ENCODE measurements at places on chromosomes 13 and 19.

DNA sequence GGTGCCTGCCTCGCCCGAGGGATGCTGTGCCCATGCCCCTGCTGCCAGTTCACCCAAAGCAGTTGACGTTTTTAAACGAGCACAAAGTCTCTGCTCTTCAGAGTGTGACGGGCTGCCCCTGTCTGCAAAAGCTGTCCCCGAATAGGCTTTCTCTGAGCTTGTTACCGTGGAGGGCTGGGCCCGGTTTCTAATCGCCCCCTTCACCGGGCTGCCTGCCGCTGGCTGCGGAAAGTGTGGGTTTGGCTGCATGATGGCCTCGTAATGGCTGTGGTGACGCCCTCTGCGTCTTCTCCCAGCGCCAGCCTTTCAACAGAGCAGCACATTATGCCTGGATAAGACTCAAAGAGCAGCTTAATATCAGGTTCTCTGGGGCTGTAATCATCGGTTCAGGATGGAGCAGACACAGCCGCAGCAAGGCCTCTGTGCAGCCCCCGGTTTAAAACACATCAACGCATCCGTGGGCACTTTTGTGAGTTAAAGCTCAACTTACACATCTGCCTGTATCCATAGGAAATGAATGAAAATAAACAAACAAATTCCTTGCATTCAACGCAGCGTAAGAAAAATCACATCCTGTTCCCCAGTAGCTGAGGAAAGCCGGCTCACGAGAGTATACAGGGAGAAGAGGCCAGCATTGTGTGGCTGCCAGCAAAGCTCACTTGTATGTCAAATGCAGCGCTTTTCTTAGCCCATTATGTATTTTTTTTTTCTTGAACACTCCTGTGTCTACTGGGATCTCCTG, 166.4 kb upstream of the SOX1 start:
- DNase-seq: no peak

GRCh38 chr19:28960986-28961705, 251.8 kb downstream of the UQCRFS1 start:
- no peak for DNase-seq

DNA sequence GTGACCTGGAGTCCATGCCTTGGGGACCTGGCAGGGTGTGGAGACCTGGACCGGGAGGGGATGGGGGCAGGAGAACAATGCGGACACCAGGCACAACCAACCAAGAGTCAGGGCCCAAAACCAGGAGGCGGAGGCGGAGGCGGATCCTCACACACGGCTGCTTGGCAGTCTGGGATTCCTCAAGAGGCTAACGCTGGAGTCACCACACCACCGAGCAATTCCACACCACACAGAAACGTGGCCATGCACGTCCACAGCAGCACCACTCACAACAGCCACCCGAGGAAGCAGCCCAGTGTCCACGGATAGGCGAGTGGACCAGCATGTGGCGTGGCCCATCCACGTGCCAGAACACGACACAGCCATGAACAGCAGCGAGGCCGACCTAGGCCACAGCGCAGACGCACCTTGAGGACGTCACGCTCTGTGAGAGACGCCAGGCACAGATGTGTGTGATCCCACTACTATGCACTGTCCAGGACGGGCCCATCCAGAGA, 17.7 kb downstream of the SBNO2 start:
- DNase-seq: no peak

DNA sequence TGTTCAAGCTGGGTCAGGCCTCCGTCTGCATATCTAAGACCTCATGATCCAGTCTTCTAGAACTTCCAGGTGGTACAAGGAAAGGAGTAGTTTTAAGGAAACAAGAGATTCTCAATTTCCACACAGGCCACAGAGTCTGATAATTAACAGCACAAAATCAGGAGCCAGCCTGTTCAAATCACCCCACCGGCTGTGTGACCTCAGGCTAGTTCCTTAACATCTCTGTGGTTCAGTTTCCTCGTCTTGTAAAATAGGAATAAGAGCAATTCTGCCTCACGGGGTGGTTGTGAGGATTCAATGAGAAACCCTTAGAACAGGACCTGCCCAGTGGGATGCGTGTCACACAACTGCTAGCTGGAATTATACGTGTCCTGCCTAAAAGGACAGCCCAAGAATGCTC, 25.6 kb downstream of the FCGBP start:
- no peak for DNase-seq

DNA sequence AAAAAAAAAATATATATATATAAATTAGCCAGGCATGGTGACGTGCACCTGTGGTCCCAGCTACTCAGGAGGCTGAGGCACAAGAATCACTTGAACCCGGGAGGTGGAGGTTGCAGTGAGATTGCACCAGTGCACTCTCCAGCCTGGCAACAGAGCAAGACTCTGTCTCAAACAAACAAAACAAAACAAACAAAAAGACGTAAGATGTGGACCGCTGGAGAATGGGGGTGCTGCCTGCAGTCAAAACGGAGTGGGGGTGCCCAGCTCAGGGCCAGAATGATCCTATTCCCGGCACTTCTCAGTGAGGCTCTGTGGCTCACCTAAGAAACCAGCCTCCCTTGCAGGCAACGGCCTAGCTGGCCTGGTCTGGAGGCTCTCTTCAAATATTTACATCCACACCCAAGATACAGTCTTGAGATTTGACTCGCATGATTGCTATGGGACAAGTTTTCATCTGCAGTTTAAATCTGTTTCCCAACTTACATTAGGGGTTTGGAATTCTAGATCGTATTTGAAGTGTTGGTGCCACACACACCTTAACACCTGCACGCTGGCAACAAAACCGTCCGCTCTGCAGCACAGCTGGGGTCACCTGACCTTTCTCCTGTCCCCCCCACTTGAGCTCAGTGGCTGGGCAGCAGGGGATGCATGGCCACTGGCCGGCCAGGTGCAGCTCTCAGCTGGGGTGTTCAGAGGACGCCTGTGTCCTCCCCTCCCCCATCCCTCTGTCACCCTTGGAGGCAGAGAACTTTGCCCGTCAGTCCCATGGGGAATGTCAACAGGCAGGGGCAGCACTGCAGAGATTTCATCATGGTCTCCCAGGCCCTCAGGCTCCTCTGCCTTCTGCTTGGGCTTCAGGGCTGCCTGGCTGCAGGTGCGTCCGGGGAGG, at the start of gene F7:
Gene F7, plus strand, starts transcription at position 760 of the 889 bp plus-strand sequence. Its CDS starts 51 bp downstream, at position 811.
- DNase-seq: no peak

DNA sequence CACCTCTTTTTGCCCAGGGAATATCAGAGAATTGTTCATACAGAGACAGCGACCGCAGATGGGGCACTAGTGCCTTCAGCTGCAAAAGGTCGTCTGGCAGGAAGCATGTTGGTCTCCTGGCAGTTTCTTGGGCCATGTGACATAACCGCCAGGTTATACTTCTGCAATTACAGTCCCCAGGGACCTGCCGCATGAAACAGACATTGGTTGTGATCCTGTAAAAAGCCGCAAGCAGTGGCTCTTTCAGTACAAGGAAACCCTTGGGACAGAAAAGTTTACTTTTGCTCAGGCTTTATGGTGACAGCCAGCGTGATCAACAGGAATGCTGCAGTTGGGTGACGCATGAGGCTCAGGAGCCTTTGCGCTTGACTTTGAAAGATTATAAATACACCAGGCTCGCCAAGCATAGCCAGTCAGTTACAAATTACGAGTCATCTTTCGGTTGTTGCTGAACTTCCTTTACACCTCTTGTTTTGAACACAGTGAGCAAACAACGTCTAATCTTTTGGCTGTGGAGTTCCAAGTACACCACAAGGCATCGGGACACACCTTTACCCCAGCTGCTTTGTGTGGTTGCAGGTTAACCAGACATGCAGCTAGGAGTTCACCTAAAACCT, 50.5 kb upstream of the UBE2L5 start:
- DNase-seq: no peak

GRCh38 chr19:47405854-47406417, 13.4 kb downstream of the MEIS3 start:
- DNase-seq: no peak

DNA sequence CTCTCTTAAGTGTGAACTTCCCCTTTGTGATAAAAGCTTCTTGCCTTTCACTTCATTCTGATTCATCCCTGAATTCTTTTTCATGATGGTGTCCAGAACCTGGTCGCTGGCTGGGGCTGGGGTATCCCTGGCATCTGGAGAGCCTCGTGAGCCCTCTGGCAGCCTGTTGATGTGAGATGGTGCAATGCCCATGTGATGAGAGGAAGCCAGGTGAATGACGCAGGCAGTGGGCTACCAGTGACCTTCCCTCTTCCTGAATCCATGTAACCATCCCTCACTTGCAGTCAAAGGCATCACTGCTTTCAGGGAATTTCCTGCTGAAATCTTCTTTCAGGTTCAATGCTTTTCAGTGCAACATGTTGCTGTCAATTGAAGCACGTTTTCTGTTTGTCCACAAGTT, 158.6 kb upstream of the SLC10A2 start:
- DNase-seq: no peak

DNA sequence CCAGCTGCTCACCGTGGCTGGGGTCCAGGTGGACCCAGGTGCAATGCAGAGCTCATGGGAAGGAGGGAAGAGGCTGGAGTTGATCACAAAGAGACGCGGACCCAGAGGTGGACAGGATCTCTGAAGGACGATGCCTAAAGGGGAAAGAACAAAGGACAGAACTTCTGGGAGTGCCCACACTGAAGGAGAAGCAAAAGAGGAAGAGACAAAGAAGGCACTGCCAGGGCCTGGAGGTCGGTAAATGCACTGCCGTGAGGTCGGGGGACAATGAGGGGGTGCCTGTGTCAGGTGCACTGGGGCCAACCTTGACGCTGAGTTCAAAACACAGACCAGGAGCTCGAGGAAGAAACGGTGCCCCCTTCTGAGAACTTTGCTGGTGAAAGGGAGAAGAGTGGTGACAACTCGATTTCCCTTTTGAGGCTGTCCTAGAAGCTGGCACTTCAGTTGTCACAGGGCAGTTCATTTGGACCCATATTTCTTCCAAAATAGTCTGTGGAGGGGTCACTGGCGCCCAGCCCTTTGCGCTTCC, 55.6 kb downstream of the GJA3 start:
- DNase-seq: no peak

- DNase-seq: peak; percentile 87
Observed at GRCh38 chr19:6066661-6067646, 43.3 kb downstream of the RFX2 start.

DNA sequence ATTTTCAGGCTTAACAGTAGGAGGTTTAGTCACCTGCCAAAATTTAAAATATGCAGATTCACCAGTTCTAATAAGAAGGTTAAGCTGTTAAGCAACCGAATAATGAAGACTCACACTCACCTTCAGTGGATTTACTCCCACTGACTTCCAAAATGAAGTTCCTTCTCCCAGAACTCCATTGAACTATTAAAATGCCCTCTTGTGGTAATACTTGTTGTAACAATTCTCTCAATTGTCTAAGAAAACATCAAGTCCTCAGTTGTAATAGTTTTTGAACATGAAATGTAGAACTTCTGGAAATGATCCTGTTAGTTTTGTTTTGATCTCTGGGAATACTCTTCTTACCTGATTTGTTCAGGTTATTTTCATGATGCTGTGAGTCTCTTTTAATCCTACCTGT, 522.0 kb upstream of the ATXN8OS start:
- no peak for DNase-seq

- no peak for DNase-seq
Observed at GRCh38 chr19:14385492-14385891, 4.2 kb downstream of the ADGRE5 start.

- DNase-seq: no peak
Observed at GRCh38 chr19:53294786-53295441, 27.4 kb upstream of the VN1R4 start.

GRCh38 chr13:27578121-27579030, 42.0 kb downstream of the LNX2 start:
- DNase-seq: no peak

GRCh38 chr13:62879071-62879470, 1463.4 kb upstream of the PCDH20 start:
- DNase-seq: no peak

DNA sequence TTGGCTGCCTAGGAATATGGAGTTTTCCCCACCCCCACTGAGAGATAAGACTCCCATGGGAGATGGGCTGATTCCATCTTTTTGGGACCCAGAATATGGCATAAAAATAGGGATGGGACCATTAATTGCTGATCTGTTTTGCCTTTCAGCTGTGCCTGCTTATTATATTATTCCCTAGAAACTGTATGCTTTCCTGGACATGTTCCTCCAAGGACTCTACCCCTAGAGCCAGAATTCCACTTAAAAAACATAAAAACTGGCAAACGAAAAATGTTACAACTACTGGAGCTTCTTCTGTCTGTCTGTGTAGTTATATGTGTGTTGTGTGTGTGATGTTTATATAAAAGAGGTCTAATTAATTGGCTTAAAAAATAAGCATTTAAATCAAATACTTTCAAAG, 159.9 kb upstream of the PRR20A start:
- no peak for DNase-seq

DNA sequence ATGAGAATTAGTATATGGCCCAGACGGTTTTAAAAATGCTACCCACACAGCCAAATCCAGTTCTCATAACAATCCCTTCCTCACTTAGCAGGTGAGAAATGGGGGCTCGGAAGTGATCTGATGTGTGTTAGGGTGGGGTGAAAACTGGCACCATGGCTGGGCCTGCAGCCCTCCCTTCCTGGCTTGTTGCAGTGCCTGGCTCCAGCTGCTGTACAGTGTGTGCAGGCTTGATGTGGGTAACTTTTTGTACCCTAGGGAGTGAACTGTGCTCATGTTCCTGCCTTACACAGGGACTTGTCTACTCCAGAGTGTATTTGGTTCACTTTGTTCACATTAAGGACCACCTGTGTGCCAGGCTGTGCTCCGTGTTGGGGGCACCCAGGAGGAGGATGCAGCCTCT, 177.2 kb downstream of the LMO7 start:
- no peak for DNase-seq

- no peak for DNase-seq
Observed at GRCh38 chr19:16139752-16140151, 3.7 kb upstream of the HSH2D start.

DNA sequence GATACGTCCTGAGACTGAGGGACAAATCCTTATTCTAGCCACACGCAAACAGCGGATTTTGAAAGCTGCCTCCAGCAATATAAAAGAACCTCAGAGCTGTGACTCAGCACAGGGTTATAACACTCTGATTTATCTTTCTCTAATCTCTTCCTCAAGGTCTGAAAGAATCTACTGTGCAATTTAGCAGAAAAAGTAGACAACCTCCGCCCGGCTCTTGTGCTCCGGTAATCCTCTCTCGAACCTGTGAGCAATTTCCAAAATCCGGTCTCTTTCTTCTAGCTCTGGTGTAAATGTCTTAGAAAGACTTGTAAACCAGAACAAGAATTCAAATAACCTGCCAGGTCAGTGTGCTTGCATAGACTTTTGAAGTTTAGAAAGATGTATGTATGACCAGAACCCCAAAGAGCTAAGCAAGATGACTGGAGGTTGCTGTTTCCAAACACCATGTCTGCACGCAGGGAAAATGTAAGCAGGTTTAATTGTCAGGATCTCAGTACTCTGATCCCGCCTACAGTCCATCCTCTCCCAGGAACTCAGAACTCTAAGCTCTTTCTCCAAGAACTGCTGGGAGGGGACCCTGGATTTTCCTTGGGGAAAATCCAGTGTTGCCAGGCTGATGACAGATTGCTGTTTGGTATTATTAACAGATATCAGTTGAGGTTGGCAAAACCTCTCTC, 338.1 kb downstream of the RFC3 start:
- no peak for DNase-seq

All from dorsolateral prefrontal cortex (tissue), 122 donors.